Panc1 (cell line): ENCODE measurements at places on chromosomes 4 and X.

GRCh38 chrX:13128104-13128503, 83.7 kb upstream of the FAM9C start:
- DNase-seq = no peak

GRCh38 chr4:185837415-185838103, 25.6 kb upstream of the SORBS2 start:
- no peak for DNase-seq

- DNase-seq = no peak
These were observed 1.0 kb downstream of the TBCK start for GRCh38 chr4:106314960-106315359.

DNA sequence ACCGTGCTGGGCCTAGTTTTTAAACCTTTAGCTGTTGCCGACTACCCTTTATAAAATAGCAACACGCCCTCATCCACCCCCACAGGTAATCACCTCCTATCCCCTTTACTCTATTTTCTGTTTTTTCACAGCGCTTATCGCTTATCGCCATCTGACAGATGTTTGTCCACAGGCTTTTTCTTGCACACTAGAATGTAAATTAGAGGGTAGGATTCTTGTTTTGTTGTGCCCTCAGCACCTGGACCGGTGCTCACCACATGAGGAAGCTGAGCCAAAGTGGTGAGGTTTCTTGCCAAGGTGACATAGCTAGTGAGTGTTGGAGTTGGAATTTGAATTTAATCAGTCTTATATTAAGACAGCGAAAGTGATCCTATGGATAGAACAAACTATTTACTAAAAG, 2.9 kb upstream of the RBBP7 start:
- DNase-seq = no peak

- no peak for DNase-seq
These were observed 759 bp upstream of the TBC1D1 start for GRCh38 chr4:37889849-37890800.

DNA sequence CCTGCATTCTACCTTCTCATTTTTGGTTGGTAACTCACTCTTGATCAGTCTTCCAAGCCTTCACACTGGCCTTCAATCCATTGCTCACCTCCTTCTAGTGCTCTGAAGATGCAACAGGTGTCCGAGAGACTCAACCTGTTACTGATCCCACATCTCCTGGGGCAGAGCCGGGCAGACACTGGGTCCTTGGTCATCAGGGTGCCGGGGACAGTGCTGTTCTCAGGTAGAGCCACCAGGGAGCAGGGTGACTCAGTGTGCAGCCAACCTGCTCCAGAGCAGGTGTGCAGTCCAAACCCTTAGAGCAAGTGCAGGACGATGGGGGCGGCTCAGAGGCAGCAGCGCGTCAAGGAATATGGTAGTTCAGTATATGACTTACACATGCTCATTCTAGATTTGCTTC, 188.4 kb downstream of the DHX15 start:
- DNase-seq = no peak

DNA sequence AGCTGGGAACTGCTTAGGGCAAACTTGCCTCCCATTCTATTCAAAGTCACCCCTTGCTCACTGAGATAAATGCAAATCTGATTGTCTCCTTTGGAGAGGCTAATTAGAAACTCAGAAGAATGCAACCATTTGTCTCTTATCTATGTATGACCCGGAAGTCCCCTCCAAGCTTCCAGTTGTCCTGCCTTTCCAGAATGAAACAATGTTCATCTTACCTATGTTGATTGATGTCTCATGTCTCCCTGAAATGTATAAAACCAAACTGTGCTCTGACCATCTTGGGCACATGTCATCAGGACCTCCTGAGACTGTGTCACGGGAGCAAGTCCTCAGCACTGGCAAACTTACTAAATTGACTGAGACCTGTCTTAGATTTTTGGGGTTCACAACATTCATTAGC, 37.1 kb upstream of the TMPRSS11E start:
- DNase-seq = no peak

GRCh38 chr4:23567338-23567737, 322.5 kb downstream of the PPARGC1A start:
- no peak for DNase-seq

GRCh38 chrX:111823703-111824102, 52.3 kb upstream of the TRPC5OS start:
- no peak for DNase-seq

- DNase-seq = no peak
These were observed 487.1 kb downstream of the STPG2 start for GRCh38 chr4:97656044-97656720.

- DNase-seq = no peak
These were observed 7.2 kb downstream of the PHOX2B start for GRCh38 chr4:41741354-41741753.
